Fibroblast of gingiva (primary cell): ENCODE measurements at places on chromosomes 4 and X.
A peak's percentile ranks its signal among the peaks of the same experiment; 100 is the strongest.

GRCh38 chr4:1027915-1028238, 16.5 kb downstream of the FGFRL1 start:
- DNase-seq = peak; percentile 16

DNA sequence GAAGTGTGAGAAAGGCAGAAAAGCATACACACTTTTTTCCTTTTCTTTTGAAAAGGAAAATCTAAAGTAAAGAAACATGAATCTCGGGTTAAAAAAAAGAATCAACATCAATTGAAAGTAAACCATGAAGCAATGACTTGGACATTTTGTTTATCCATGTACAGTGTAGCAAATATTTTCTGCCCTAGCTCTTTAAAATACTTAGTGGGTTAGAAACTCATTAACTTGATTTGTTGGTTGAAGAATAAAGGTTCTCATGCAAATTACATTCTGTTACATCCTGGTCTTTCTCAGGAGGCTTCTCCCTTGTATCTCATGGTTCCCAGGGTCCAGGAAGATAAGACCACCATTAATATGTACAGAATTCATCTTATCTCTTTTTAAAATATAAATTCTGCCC, 9.0 kb upstream of the MEPE start:
- DNase-seq = no peak

GRCh38 chr4:172188248-172188988, 375.2 kb downstream of the GALNTL6 start:
- DNase-seq = no peak

DNA sequence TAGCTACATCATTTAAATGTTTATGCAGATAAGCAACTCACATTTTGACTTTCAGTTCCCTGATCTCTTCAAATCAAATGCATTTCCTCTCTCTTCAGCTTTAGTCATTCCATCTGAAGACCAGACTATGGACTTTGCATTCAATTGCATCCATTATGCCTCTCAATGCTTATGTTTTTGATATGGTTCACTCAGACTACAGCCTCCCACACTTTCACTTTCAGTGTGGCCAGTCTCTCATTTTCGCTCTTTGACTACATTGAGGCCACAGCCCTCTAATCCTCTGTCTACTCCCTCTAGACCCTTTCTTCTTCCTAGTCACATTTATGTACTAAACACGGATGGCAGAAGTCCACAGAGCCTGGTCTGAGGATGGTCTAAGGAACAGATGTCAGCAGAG, 24.5 kb upstream of the VEGFC start:
- no peak for DNase-seq

DNA sequence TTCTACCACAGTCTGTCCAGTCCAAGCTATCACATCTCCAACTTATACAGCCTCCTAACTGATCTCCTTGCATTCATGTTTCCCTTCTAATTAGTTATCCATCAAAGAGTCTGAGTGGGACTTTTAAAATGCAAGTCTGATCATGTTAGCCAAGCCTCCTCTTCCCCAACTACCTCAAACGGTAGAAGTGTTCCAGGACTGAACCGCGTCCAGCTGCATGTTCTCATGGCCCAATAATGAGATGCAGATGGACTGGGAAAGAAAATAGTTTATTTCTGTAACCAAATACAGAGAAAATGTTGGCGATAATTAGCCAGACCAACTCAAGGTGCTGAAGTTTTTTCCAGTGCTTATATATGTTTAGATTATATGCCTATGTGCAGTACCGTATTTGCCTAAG, 46.6 kb upstream of the PPP1R2C start:
- DNase-seq = no peak

DNA sequence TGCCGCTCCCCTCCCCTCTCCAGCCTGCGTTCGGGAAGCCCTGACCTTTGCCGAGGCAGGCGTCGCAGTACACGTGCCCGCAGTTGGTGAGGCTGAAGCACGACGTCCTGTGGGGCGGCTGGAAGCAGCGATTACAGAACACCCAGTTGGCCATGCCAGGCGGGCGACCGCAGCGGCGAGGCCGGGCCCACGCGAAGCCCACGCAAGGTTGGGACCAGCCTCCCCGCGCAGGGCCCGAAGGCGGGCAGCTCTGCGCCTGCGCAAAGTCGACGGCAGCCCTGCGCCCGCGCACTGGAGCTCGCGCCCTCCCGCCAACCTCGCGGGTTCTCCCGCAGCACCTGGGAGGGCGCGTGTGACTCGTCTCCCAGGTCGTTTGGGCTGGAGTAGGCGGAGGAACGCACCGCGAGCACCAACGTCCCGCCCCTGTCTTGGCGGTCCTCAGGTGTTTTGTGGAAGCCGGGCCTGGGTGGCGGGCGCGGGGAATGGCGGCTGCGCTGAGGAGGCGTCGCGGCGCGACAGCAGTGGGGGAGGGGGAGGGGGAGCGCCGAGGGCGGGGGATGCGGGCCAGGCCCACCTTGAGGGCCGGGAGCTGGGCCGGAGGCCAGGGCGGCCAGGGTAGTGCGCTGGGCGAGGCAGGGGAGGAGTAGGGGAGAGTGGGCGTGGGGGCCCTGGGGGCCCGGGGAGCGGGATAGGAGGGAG, at the start of gene RNF212:
Gene RNF212, minus strand, starts transcription at position 254 of the 699 bp plus-strand sequence. Its CDS starts 100 bp downstream, at position 154.
- DNase-seq = no peak

DNA sequence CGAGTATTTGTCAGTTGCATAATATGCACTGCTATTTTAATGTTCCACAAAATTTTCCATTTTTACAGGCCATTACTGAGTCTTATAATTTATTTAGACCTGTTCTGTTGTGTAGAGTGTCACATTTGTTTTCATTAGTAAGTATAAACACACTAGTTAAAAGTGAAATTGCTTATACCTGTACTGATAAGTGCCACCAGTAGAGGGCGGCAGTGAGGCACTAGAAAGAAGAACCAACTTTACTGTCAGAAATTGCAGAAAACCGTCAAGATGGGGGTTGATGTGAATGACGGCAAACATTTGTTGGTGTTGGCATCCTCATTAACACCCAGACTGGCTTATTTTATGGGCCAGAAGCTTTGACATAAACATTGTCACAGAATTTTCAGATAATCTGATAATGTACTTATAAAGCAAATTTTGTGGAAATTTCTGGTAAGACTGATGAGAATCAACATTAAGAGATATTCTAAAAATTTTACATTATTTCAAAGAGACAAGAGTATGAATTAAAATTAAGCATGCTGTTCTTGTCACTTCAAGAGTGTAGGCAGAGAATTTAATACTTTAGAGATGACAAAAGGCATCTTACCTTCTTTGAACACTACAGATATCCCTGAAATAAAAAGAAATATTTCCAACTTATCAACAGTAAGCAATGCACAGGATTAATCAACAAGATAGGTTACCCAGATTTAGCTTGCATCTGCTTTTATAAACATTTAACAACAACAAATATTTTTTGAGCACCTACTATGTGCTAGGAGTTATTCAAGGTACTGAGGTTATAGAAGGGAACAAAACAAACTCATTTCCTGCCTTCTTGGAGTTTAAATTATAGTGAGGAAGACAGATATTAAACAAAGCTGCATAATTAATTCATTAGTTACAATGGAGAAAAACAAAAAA, 24.9 kb downstream of the ALPK1 start:
- DNase-seq = peak; percentile 37

- DNase-seq = no peak
These were observed 272.8 kb upstream of the GATB start for GRCh38 chr4:152033621-152034020.

- no peak for DNase-seq
These were observed 89.3 kb upstream of the SRD5A3 start for GRCh38 chr4:55256787-55257186.

GRCh38 chr4:152104356-152104755, 343.5 kb upstream of the GATB start:
- no peak for DNase-seq

DNA sequence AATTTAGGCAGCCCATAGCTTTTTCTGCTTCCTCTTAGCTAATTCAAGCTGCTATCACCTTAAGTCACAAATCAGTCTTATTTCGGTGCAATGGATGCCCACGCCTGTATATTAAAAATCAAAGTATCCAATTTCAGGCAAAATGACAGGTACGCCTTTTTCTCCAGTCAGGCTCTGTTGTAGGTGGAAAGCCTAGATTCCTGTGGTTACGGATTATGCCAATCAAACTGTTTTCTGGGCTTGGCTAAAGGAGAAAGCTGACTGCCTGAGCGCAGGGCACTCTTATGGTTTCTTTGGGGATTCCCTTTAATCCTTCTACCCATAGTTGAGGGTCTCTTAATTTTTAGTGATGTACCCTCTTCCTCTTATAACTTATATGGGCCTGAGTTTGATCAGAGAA, 550.5 kb downstream of the PDHA2 start:
- no peak for DNase-seq

GRCh38 chr4:40586729-40587128, 42.9 kb downstream of the RBM47 start:
- no peak for DNase-seq

DNA sequence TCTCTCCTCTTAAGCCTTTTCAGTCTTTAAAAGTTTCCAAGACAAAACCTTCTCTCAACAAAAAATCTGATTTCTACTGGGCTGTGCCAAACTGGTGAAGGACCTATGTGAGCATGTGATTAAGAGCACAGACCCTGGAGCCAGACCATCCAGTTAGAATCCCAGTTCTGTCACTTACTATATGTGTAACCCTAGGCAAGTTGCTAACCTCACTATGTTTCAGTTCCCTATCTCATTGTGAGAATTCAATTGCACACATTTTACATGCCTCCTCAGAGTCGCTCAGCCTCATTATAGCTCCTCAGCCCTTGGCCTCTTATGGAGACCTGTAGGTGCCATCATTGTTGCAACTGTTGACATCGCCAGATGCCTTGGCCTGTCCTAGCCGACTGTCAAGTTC, 54.1 kb upstream of the VEGFD start:
- DNase-seq = no peak

GRCh38 chr4:147617841-147618691, 869 bp downstream of the TMEM184C start:
- no peak for DNase-seq

DNA sequence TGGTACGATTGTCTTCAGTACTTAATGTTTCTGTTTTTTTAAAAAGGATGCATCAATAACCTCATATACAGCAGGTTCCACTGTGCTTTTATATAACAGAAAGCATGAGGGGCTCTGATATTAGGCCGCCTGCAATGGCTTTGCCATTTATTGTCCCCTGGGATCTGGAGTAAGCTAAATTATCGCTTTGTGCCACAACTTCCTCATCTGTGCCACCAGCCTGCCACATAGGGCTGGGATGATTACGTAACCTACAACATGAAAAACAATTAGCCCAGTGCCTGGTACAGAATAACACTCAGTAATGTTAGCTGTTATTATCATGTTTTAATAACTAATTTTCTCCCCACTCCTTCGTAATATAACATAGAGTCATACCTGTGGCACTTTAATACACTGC, 65.5 kb upstream of the TRIM2 start:
- DNase-seq = no peak

- peak; percentile 59 for DNase-seq
These were observed 8.4 kb downstream of the ZNF280C start for GRCh38 chrX:130260316-130260715.

GRCh38 chr4:159451006-159451405, 348.1 kb downstream of the RAPGEF2 start:
- DNase-seq = no peak

DNA sequence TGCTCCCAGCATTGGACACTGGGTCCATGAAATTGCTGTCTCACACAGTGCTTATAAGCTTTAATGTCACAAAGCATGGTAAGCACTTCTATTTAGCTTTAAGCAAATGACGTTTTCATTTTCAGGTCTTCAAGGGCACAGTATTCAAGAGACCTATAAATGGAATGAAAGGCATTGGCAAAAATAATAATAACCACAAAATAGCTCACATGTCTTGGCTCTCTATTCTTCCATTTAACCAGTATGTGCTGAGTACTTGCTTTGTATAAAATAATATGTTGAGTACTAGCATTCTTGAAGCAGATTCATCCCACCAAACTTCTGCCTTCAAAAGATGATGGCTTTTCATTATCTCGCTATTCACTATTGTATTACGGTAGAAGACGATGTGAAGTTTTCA, 203.0 kb downstream of the ADAMTS3 start:
- no peak for DNase-seq

- DNase-seq = no peak
These were observed 25.3 kb upstream of the CYBB start for GRCh38 chrX:37754516-37754915.

DNA sequence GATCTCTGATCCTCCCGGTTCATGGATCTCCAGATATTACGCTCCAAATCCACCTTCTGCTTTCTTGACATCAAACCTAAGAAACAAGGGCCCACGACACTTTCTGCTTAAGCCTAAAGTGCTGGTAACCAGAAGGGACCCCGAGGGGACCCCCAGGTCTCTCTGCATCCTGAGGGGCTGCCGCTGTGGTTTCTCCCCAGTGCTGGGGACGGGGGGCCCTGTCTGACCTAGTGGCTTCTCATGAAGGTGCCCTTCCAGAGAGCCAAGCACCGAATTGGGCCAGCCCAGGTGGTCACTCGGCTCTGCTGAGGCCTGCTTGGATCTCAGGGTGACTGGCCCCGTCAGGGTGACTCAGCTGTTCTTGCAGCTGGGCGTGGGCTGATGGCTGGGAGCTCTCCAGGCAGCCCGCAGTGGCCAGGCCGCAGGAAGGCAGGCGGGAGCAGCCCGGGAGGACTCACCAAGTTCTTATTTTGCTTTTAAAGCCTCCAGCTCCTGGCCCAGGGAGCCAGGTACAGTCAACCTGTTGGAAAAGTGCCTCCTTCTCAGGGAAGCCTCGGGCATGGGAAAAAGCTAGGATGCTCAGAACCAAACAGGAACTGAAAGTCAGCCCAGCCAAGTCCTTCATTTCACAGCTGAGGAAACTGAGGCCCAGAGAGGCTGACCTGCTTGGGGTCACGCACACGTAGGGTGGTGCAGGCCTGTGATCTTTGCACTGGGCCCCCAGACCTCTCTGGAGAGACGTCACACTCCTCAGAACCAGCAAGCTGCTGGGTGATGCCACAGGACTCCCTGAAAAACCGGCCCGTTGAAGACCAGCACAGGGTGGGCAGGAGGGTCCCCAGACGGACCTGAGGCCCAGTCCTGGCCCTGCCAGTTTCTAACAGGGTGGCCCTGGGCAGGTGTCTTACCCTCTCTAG, 16.7 kb downstream of the BLOC1S4 start:
- peak; percentile 94 for DNase-seq

GRCh38 chr4:138826322-138826721, 189.3 kb upstream of the NOCT start:
- DNase-seq = no peak

- DNase-seq = no peak
These were observed 34.8 kb upstream of the USP51 start for GRCh38 chrX:55524487-55524886.

GRCh38 chrX:10370976-10371375, 214.2 kb downstream of the CLCN4 start:
- DNase-seq = no peak

DNA sequence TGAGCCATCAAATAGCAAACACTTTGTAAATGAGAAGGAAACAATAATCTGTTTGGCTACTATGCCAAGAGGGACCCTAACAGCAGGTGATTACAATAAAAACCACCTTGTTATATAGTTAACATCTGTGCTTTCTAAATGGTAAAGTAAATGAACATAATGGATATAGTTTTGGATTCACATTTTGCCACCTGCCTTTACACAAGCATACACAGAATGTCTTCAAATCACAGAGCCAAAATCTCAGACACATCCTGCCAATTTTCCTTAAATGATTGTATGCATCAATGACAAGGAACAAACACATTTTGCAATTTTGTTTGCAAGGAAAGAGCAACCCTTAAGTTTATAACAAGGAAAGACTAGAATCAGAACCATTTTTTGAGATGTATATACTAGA, 334.2 kb downstream of the FSTL5 start:
- DNase-seq = no peak

- no peak for DNase-seq
These were observed 62.1 kb downstream of the RHOXF2B start for GRCh38 chrX:120015145-120016067.

- DNase-seq = no peak
These were observed 1.2 kb downstream of the RAB9B start for GRCh38 chrX:103830848-103831247.
